ENCODE measurements at places on chromosomes 16 and 17.
A peak's percentile ranks its signal among the peaks of the same experiment; 100 is the strongest.

- no peak for DNase-seq
Observed at GRCh38 chr17:1077581-1077985, 80.7 kb downstream of the TIMM22 start.

DNA sequence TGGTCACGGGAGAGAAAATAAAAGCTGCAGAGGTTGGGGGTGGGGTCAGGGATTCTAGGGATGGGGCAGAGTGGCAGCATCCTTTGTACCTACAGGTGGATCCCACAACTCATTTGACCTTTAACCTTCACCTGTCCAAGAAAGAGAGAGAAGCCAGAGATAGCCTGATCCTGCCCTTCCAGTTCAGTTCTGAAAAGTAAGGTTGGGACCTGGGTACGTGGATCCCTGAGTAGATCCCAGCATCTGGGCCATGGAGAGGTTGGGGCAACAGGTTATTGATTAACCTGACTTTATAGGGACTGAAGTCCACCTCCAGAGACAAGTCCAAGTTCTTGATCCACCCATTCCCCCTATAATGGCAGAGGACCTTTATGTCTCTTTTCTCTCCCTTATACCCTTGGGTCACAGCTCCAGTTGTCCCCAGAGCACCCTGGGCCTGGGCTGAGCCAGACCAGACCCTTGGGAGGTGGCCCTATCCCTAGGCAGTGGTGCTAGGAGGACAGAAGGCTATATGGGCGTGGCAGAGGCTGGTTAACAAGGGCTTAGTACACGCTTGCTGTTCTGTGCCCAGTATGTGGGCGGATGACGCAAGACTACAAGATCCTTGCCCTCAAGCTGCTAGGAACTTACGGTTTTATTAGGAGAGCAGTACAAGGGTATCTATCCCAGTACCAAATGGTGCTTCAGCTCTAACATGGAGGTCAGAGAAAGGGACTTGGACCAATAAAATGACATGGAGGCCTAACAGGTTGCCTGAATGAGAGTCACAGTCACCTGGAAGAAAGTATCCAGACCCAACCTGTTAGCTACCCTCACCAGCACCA is 3.3 kb downstream of the CLDN7 start:
- DNase-seq: no peak

DNA sequence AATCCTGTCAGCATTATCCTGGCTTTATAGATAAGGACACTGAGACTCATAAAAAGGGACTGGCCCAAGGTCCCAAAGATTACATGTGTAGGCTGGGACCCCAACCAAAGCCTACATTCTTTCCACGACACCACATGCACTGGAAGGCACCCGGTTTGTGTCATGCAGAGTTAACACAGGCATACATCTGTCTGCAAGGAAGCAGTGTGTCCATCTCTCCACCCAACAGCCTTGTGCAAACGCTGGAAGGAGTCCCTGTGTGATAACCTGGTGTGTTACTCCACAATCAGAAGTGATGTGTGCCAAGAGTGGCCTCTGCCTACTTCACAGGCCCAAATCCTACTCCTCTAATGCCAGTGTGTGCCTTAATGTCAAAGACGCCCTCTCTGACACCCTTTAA is 139.8 kb downstream of the PARN start:
- DNase-seq: no peak

- no peak for DNase-seq
Observed at GRCh38 chr17:28317966-28318758, 838 bp upstream of the TMEM97 start.

- no peak for DNase-seq
Observed at GRCh38 chr17:17151541-17151940, 54.6 kb downstream of the PLD6 start.

- no peak for DNase-seq
Observed at GRCh38 chr17:27968206-27968732, 74.2 kb upstream of the NLK start.

- DNase-seq: no peak
Observed at GRCh38 chr17:32488177-32488542, 1.4 kb downstream of the CDK5R1 start.

- DNase-seq: no peak
Observed at GRCh38 chr16:88762941-88763340, 22.1 kb downstream of the PIEZO1 start.

DNA sequence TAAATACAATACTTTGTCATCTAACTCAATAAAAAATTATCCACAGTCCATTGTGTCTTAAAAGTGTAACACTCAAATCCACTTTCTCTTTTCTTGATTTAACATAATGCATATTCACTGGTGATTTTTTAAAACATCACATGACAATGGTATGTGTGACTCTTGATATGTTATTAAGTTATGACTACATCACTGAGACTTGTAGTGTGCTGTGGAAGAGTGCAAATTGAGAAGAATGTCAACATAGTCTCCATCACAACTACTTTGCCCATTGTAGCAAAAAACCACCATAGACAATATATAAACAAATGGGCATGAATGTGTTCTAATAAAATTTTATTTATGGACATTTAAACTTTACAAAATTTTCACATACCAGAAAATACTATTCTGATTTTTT is 380.7 kb upstream of the PMFBP1 start:
- DNase-seq: no peak

DNA sequence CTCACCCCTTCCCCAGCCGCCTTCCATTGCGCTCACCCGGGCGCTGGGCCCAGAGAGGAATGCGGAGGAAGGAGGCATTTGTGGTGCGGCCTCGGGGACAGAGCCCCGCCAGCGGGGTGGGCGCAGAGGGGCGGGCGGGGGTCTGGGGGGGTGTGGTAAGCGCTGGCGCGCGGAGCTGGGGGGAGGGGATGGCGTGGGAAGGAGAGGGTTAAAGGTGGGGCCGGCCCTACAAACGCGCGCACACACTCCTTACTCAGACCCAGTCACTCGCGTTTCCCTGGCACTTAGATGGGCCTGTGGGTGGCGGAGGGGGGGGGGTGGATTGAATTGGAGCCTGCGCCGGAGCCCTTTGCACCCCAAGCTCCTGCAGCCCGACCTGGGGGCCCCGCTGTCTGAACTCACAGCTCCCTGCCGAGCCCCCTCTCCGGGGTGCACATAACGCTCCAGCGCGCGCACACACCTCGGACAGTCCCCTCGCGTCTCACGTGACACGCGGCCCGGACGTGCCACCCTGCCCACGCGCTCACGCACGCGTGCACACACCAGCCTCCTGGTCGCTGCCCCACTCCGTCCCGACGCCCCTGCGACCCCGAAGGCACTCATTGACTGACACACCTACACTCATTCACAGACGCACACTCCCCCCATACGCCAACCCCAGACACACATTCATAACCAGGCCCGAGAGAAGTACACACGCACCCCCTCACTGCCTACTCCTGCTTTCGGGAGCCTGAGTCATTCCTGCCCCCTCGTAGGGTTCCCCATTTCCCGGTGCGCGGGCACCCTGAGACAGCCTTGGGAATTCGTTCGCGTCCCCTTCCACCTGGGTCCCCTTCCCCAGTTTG is 844 bp downstream of the TBKBP1 start:
- DNase-seq: peak; percentile 74

DNA sequence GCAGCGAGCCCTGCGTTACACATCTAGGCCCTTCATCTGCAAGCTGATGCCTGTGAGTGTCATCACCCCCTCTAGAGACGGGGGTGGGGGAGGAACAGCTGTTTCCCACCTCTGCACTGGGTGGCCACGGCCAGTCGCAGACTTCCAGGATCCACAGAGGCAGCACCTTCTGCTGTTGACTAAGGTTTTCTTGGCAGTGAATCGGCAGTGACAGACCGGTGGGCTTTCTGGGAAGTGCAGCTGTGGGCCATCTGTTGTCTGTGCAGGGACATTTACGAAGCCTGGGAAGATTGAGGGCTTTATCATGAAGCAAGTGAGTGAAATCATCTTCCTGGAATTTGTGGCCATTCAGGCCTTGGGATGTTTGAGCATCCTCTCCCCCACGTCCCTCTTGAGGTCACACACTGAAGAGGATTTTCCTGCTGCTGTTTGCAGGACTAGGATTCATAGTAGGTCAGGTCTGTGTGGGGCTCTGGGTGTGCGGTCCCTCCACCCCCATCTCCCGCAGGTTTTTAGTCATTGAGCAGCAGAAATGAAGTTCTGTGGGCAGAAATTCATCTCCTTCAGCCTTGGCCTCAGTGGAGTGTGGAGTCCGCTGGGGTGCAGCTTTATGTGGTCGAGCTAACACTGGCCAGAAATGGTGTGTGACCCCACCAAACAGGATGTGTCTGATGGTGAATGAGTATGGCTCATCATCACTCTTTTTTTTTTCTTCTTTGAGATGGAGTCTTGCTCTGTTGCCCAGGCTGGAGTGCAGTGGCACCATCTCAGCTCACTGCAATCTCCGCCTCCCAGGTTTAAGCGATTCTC is 12.0 kb downstream of the PGS1 start:
- no peak for DNase-seq

- DNase-seq: no peak
Observed at GRCh38 chr17:44903012-44903685, 3.9 kb upstream of the EFTUD2 start.

- no peak for DNase-seq
Observed at GRCh38 chr17:79113699-79114457, 39.3 kb downstream of the ENGASE start.

DNA sequence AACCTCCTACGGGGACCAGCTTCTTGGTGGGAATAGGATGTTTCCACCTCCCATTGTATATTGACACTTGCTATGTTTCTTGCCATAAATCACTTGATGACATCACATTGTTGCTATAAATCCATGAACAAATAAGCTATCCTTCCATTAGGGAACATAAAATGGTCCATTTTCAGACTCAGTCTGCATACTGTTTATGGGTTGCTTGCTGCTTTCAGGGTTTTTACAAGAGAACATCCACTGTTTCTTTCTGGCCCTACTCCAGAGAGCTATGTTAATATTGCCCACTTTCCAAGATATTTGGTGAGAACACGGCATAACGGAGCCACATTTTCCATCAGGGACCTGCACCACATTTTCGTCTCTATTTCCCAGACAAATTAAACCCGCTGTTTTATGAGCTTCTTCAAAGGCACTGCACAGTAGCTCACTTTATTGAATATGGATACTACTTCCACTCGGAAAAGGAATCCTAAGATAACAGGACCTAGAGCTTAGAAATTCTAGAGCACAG is 800.2 kb downstream of the KCNJ2 start:
- DNase-seq: no peak

DNA sequence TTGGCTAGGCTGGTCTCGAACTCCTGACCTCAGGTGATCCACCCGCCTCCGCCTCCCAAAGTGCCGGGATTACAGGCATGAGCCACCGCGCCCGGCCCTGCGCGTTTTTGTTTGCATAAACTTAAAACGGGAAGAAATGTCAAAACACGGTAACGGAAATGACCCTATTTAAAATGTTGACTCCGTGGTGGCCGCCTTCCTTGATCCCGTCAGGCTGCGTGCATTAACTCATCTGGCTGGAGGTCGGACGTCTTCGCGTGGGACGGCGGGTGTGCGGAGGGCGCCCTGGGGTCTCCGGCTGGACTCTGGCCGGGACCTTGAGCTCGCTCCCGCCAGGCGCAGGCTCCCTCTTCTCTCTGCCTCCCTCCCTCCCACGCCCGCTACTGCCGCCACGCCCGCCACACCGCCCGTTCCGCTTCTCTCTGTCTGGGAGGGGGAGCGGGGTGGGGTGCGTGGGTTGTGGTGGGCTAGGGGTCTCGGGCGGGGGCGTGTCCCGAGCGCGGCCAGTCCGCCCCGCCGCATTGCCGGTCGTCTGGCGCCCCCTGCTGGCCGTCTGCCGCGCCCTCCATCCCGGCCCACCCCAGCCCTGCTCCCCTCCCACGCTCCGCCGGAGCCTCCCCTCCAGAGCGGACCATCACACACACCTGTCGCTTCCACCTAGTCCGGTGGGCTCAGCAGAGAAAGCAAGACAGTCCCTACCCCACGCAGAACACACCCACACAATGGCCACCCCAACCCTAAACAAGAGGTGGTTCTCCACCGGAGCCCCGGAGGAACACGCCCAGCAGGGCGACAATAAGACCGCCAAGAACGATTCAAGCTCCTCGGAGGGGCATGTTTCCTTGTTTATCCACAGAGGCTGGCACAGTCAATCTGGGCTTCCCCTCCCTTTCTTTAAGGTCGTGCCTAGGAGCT is 1.2 kb upstream of the CCDC42 start:
- peak; percentile 84 for DNase-seq

DNA sequence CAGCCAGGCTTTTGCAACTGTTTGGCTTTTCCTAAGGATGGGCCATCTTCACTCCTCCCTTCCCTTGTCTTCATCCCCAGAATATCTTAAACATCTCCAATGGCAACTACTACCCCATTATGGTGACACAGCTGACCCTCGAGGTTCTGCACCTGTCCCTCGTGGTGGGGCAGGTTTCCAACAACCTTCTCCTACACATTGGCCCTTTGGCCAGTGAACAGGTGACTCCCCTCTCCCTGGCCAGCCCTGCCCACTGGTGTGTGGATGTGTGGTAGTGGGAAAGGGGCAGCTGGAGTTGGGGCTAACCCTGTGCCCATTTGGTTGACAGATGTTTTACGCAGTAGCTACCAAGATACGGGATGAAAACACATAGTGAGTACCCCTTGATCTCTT is 4.7 kb downstream of the TMEM106A start:
- no peak for DNase-seq

DNA sequence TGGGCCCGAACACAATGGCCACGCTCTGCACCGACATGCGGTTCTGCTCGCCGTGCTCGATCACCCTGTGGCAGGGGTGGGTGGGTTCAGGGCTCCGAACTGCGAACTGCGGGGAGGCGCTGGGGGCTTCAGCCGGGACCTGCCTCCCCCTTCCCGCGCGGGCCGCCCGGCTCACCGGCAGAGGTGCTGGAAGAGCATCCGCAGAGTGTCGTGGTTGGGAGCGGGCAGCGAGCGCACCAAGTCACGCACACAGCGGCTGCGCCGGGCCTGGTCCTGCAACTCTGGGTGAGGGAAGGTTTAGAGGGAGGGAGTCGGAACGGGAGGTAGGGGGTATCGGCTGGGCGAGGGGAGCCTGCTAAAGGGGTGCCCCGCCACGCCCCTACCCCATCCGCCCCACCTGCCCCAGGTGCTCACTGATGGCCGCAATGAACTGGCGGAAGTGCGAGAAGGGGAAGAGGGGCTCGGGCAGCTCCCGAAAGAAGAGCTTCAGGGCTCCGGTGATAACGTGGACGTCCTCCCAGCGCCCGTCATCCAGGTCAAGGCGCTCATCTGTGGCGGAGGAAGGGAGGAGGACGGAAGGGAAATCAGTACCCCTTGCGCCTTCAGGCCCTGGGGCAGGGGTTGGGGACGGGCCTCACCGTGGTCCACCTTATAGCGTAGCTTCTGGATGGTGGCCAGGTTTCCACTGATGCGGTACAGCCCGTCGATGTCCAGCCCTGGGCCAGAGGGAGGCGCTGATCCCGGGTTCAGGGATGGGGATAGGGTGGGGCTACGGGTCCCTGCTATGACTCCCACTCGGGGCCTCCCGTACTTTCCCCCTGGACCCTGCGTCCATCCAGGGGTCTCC is 36.9 kb downstream of the ARHGAP27 start:
- DNase-seq: no peak
